Right cardiac atrium (tissue), 5 donors: ENCODE measurements at places on chromosomes 6 and 20. TPM values are rescaled to one million over a fixed set of nuclear protein-coding genes. Genes with fewer than 3 reads are reported as not detected.

Gene VIP
- total RNA-seq, result 0.66 TPM

Gene CPNE5
- 80.9 TPM for total RNA-seq

Gene HLA-DQB1
- 14.8 TPM for total RNA-seq

Gene SLCO4A1
- total RNA-seq, result 4.1 TPM
